ENCODE measurements at places on chromosomes 11 and 22.
A peak's percentile ranks its signal among the peaks of the same experiment; 100 is the strongest.

GRCh38 chr11:128201801-128202200 is 385.6 kb downstream of the ETS1 start:
- DNase-seq, result no peak

DNA sequence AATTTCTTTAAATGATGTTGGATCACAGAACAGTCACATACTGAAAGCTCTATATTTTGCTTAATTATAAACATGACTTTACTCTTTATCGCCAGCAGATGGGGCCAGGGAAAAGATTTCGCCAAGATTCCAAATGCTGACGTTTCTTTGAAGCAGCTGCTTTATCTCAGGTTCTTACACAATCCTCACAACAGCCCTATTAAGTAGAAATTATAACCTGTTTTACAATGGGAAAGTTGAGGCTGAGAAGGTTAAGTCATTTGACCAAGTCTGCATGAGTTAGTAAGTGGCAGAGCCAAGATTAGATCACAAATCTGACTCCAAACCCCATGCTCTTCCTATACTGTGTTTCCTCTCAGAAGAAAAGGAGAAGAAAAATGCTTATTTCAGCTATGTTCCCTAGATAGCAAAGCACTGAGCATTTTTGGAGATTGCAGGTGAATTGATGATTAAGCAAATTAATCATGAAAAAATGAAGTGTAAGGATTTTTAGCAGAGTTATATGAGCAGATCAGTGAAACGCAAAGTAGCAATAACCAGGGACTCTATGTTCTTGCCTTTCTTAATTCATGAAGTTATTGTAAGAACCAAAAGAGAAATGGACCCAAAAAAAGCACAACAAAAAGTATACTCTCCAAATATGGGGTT is 79.0 kb downstream of the AASDHPPT start:
- DNase-seq, result peak; percentile 70

DNA sequence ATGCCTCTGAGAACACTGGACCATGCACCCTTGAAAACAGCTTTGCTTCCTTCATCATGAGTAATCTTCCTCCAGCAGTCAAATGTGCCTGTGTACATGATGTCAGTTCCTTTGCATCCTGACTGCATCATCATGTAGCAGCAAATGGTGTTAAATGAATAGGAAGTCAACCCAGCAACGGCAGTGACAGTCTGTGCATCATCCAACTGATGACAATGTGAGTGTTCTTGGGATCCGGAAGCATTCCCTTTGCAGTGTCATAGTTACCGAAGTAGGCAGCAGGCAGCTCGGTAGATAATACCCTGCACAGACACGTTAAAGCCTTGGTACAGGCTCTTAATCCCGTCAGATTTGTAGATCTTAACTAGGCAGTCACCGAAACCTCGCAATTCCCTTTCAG is 2.5 kb downstream of the WBP2NL start:
- no peak for DNase-seq

- DNase-seq, result no peak
Observed at GRCh38 chr11:8699903-8700302, 17.3 kb downstream of the RPL27A start.

DNA sequence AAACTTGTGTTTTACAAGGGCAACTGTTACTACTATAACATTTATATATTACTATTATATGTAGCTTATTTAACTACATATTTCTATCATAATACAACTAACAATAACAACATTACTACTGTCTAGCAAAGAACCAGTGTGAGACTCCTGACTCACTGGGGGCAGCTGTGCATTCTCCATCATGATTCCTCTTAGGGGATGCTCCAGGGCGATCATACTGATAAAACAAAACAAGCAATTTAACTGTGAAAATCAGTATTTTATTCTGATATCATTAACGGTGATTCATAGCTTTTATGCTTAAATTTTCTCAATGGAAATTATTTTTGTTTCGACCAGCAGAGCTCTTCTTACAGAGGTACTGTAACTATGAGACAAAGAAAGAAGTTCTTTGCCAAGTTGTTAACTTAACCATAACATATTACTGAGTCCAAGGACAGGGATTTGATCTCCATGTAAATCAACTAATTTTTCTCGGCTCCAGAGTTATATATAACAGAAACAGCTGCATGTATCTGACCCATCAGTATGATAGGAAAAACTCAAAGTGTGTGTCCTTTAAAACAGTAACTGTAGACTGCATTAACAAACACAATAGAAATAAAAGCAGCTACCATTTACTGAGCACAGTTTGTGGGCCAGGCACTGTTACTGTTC is 24.8 kb upstream of the FNBP4 start:
- no peak for DNase-seq

- DNase-seq, result no peak
Observed at GRCh38 chr11:76631566-76632308, 38.8 kb downstream of the LRRC32 start.

DNA sequence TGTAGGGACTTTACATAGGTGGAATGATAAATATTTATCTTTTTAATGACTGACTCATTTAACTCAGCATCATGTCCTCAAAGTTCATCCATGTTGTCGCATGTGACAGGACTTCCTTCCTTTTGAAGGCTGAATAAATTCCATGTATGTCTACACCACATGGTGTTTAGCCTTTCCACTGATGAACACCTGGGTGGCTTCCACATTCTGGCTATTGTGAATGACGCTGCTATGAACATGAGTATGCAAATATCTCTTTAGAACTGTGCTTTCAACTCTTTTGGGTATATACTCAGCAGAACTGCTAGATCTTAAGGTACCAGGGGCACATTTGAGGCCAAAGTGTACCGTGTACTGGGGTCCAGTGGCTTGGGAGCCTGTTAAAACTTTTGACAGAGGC is 24.1 kb downstream of the LARGE1 start:
- no peak for DNase-seq

DNA sequence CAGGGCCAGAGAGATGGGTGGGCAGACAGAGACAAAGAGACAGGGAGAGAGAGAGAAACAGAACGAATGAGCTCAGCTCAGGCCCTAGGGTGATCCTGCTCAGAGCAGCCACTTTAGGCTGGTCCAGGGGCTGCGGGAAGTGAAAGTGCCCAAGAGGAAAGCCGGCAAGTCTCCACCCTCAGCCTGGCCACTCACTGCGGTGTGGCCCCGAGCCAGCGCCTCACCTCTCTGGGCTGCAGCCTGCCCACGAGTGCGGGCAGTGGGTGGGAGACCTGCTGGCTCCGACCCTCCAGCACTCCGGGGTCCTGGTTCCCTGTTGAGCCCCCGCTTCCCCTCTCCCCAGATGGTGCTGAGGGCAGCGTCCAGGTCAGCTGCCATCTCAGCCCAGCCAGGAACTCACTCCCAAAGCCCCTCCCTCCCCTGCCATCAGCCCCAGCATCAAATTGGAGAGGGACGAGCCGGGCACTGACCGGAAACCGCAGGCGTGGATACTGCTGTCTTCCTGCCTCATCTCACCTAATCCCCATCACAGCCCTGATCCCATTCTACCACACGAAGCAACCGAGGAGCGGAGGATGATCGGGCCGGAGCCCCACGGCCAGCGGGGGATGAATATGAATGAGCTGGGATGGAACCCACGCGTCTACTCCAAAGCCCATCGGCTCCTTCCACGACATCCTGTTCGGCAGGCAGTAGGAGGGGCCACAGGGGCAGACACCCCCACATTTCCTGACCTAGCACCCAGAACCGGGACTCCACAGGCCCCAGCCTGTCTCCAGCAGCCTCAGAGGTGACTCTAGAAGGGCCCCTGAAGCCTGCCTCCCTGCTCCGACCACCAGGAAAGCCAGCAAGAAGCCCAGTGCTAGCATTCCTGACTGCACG is 16.9 kb downstream of the ELFN2 start:
- no peak for DNase-seq

DNA sequence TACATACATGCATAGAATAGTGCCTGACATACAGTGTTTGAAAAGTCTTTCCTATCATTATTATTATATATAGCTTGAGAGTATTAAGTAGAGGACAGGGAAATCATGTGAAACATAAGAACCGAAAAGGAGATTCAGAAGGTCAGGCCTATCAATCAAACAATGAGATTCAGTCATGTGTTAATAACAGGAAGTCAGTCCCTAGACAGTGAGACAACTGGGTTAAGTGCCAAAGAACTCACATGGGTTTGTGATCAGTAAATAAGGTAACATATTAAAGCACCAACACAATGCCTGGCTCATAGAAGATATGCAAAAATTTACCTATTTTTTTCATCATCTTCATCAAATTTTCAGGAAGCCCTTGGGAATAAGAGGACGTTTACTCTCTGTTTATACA is 174.3 kb upstream of the FAT3 start:
- no peak for DNase-seq

DNA sequence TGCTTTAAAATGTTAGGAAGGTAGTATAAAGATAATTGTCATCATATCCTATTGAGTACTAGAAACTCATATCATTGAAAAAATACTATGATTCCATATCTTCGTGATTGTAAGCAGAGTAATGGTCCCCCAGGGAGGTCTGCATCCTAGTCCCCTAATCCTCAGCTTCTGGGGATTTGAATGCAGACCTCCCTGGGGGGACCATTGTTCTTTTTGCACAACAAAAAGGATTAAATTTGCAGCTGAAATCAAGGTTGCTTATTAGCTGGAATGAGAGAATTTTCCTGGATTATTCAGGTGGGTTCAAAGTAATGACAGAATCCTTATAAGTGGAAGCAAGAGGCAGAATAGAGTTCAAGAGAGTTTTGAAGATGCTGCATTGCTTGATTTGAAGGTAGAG is 26.1 kb upstream of the MS4A6A start:
- DNase-seq, result no peak

DNA sequence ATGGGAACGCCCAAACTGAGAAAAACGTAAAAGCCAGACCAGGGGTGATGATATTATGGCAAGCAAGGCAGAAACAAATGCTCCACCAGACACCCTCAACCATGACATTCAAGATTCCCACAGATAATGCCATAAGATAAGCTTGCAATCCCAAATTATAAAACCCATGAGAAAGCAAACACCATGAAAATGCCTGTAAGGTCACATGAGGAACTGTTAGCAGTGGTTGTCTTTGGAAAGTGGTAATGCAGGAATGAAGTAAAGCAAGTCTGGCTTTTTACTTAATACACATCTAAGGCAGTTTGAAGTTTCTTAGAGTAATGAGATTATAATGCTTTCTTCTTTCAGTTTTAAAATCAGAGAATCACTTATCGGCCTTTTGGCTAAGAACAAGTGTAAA is 111.0 kb downstream of the MN1 start:
- no peak for DNase-seq

- no peak for DNase-seq
Observed at GRCh38 chr11:16992846-16993245, 21.4 kb downstream of the PLEKHA7 start.

DNA sequence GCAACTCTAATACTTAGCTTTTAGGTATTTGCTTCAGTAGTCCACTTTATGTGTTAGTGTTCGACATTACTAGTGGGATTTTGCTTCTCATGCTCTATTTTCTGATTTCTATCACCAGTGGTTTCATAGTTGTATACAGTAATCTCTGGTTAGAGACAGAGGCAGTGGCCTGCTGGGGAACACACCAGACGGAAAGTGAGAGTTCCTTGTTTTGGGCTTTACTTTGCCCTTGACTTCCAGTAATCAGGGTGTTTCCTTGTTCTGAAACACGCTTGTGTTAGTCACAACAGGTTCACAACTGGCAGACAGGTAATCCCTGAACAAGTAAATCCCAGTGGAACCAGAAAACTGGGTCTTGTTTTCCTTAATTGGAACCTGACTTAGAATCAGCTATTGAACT is 56.0 kb downstream of the PACS1 start:
- DNase-seq, result no peak

DNA sequence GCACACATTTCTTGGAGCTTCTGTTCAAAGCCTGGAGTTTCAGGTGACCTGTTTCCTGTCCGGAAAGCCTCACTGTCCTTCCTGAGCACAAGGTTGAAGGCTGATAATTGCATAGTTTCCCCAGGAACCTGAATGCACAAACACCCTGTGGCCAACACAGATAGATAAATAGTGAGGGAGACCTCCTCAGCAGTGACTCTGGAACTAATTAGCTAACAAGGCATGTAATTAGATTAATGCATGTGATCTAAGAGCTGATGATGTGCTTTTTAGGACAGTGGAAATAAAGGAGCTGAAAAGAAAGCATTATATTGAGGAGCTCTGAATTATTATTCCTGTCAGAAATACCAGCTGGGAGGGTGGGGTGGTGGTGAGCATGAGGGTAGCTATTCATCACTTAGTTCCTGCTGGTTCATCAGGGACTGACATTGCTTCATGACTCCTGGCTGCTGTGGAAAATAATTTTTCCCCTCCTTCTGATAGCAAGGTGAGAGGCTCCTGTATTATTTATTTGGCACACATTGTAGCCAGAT is 101.1 kb downstream of the NELL1 start:
- DNase-seq, result no peak

GRCh38 chr22:39389420-39389819 is 10.2 kb upstream of the TAB1 start:
- no peak for DNase-seq

GRCh38 chr11:134079317-134079716 is 10.4 kb downstream of the JAM3 start:
- no peak for DNase-seq

DNA sequence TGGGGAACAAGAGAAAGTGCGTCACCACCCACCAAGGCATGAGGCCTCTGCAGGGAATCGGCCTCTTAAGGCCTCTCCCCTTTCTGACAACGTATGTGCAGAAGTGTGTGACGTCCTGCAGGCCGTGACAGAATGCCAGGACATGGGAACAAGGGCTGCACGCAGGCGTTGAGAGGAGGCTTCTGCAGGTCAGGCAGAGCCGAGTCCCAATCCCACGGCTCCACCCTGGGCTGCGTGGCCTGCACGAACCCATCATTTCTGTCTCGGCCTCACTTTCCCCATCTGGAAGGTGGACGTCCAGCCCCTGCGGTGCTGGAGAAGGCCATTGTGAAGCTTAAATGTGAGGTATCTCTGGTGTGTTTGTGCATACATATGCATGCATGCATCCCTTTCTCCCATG is 61.8 kb downstream of the SHANK2 start:
- DNase-seq, result no peak

DNA sequence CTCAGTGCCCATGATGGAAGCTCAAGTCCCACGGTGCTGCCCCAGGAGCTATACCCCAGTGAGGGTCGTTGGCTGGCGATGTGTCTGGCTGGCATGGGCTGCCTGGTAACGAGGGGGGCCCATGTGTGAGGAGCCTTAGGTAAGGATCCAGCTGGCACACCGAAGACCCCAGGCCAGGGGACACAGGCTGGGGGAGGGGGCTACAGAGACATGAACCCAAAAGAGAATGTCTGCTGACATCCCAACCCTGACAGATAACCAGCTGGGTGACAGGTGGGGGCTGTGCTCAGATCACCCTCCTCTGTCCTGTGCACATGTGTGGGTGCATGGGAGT is 39.2 kb downstream of the RTN4R start:
- no peak for DNase-seq

- DNase-seq, result peak; percentile 43
Observed at GRCh38 chr11:118263695-118264568, at the start of gene MPZL2. TSS of gene MPZL2 (minus strand) at chr11:118264297. CDS start at chr11:118264153, 144 bp downstream.

- no peak for DNase-seq
Observed at GRCh38 chr11:66784575-66784974, 55.6 kb upstream of the SPTBN2 start.

- no peak for DNase-seq
Observed at GRCh38 chr22:31695423-31695822, 33.4 kb upstream of the PISD start.
